ENCODE measurements at places on chromosomes 6 and 20.

GRCh38 chr6:26220145-26220970, 133.1 kb downstream of the HFE start:
- DNase-seq, result no peak

DNA sequence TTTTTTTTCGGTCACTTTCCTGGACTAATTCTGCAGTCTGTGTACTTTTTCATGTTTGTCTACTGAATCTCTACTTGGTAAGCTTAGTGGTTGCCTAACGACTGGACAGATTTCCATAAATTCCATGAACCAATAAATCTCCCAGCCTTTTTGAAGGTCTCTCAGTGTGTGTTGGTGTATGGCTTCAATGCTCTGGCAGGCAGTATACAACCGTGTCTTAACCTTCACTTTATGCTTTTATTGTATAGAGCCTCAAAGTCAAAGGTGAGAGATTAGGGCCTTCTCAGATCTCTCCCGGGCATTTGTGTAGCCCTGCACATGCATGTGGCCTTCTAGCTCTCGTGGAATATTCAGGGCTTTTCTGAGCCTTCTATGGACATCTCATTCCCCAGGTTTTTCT, 14.3 kb upstream of the CMTR1 start:
- no peak for DNase-seq

GRCh38 chr6:112225691-112226090, 28.7 kb downstream of the LAMA4 start:
- no peak for DNase-seq

DNA sequence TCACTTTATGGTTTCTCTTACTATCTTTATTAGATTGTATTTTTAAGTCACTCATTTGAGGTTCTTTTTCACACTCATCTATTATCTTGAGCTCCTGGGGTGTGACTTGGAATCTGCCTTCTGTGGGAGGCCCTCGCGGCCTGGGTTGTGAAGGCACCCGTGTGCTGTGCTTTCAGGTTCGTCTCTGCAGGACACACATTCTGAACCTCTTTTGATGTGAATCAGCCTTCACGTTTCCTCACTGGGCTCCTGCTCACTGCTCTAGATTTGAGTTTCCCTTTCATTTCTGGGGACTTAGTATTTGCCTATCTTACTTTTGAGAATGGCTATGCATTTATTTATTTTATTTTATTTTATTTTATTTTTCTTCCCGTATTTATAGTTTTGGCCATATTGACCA, 97.8 kb downstream of the PACRG start:
- DNase-seq, result no peak

DNA sequence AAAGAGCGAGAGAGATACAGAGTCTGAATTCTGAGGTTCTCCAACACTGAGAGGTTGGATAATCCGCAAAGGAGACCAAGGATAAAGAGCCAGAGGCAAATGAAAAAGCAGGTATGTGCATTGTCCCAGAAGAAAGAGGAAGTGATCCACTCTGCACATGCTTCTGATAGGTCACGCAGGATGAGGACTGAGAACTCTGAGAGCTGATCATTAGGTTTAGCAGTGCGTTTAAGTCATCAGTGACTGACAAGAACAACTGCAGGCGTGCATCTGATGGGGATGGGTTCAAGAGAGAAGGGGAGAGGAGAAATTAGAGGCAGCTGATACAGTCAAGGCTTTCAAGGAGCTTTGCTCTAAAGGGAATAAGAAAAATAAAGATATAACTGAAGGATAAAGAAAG, 301.2 kb upstream of the SGK1 start:
- DNase-seq, result no peak
